ENCODE measurements at places on chromosomes 4 and X. TPM values are rescaled to one million over a fixed set of nuclear protein-coding genes. Genes with fewer than 3 reads are reported as not detected.

The ADGRG4 gene
- total RNA-seq = not detected

The SOX3 gene
- total RNA-seq = not detected

The MAB21L2 gene
- not detected for total RNA-seq

The CPZ gene
- 0.18 TPM for total RNA-seq

The OPHN1 gene
- 0.25 TPM for total RNA-seq

The GAGE13 gene
- not detected for total RNA-seq

The PABPC4L gene
- 0.06 TPM for total RNA-seq

The MMRN1 gene
- total RNA-seq = 0.30 TPM

The PRAF2 gene
- 34.5 TPM for total RNA-seq

The BANK1 gene
- 4.5 TPM for total RNA-seq

The HAUS7 gene
- total RNA-seq = 48.6 TPM

The ESX1 gene
- total RNA-seq = not detected

The TMSB15C gene
- 2.7 TPM for total RNA-seq

The BEX2 gene
- 24.2 TPM for total RNA-seq

The METTL14 gene
- 48.9 TPM for total RNA-seq

The UPF3B gene
- total RNA-seq = 9.0 TPM

The AREG gene
- total RNA-seq = 29.4 TPM

The POU3F4 gene
- not detected for total RNA-seq

The GYPB gene
- not detected for total RNA-seq

The MCUB gene
- 137 TPM for total RNA-seq

The MAGEB16 gene
- total RNA-seq = not detected

The TLR10 gene
- total RNA-seq = 0.85 TPM

The PRICKLE3 gene
- 8.0 TPM for total RNA-seq

The TMEM35A gene
- not detected for total RNA-seq

The DSPP gene
- total RNA-seq = not detected

The GAB3 gene
- total RNA-seq = 19.9 TPM

The RAB33A gene
- 16.6 TPM for total RNA-seq

The NLGN4X gene
- total RNA-seq = not detected

The HTN1 gene
- total RNA-seq = not detected

The P2RY8 gene
- total RNA-seq = 139 TPM

The VSIG4 gene
- total RNA-seq = 0.18 TPM

The GDPD2 gene
- not detected for total RNA-seq

The CFI gene
- total RNA-seq = 0.92 TPM

The FAAH2 gene
- total RNA-seq = 7.5 TPM

The ARX gene
- total RNA-seq = not detected

The CSAG3 gene
- total RNA-seq = not detected

The RAI2 gene
- total RNA-seq = 1.3 TPM

The TENM3 gene
- total RNA-seq = not detected
